ENCODE measurements at places on chromosomes 3 and 15.

- no peak for DNase-seq
- peaks cover 18% of the 10 kb centered on the region for H3K4me1 ChIP-seq
- H3K36me3 ChIP-seq: no peaks in the 10 kb centered on the region
These were observed 185.9 kb upstream of the LINGO1 start for GRCh38 chr15:77818484-77819047.

GRCh38 chr15:73770050-73770449, 16.9 kb upstream of the INSYN1 start:
- H3K27ac ChIP-seq: no peak overlapping the region
- no peaks in the 10 kb centered on the region for H3K4me1 ChIP-seq
- H3K4me3 ChIP-seq: no peak overlapping the region

- H3K36me3 ChIP-seq: no peaks in the 10 kb centered on the region
- DNase-seq: no peak
- no peak overlapping the region for H3K4me3 ChIP-seq
- peaks cover 3% of the 10 kb centered on the region for H3K27me3 ChIP-seq
- H3K4me1 ChIP-seq: peaks cover 3% of the 10 kb centered on the region
These were observed 14.8 kb upstream of the HDAC11 start for GRCh38 chr3:13465236-13465873.

GRCh38 chr3:4038351-4038750, 239.1 kb downstream of the LRRN1 start:
- H3K27me3 ChIP-seq: no peaks in the 10 kb centered on the region
- DNase-seq: no peak
- no peak overlapping the region for H3K27ac ChIP-seq
- no peaks in the 10 kb centered on the region for H3K36me3 ChIP-seq

DNA sequence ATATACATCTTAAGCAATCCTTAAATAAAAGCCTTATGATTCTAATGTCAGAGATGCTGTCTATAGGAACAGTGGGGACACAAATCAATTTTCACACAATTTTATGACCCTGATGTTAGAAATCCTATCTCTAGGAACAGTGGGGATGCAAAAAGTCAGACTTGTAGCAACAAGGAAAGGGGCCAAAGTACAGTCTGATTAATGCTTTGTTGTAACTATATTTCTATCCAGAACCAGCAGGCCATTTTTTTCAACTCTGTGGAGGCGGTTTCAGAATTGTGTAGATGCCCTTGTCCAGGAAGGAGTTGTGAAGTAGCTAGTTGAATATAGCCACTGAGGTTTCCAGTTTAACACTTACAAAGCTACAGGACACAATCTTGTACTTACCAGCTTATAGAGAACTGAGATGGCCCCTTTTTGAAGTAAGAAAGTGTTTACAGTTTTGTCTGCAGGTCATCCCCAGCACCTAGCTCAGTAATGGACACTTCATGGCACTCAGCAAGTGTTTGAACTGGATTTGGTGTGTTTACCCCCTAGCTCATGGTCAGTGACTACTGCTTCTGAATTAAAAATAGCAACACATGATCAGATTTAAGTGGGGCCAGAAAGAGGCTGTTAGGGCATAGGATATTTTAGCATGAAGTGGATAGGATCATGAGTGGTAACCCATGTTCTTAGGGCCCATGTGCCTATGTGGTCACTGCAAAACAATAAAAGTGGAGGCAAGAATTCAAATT, 54.3 kb downstream of the RAB7A start:
- H3K4me3 ChIP-seq: no peak overlapping the region
- H3K4me1 ChIP-seq: peaks cover 33% of the 10 kb centered on the region
- no peaks in the 10 kb centered on the region for H3K27me3 ChIP-seq
- no peak for DNase-seq
- no peak overlapping the region for H3K27ac ChIP-seq
- peaks cover 3% of the 10 kb centered on the region for H3K36me3 ChIP-seq

DNA sequence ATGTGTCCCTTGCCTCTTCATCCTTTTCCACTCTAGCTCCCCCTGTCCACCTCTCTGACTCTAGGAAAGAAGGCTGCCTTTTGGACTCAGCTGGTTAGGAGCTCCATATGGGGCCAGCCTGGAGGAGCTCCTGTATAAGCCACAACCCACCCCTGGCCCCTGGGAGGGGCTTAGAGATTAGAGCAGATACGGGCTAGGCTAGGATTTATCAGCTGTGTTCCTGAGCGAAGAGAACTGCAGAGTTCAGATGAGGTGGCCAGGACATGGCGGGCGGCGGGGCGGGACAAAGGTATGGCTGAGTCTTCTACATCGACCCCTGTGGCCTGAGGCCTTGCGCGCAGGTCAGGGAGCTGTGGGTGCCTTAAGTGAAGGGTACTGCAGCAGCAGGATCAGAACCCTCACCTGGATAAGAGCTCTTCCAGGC, 7.9 kb downstream of the NBEAL2 start:
- peaks cover 10% of the 10 kb centered on the region for H3K36me3 ChIP-seq
- peaks cover 24% of the 10 kb centered on the region for H3K4me1 ChIP-seq
- DNase-seq: no peak
- H3K27ac ChIP-seq: peak overlapping the region; percentile 52

DNA sequence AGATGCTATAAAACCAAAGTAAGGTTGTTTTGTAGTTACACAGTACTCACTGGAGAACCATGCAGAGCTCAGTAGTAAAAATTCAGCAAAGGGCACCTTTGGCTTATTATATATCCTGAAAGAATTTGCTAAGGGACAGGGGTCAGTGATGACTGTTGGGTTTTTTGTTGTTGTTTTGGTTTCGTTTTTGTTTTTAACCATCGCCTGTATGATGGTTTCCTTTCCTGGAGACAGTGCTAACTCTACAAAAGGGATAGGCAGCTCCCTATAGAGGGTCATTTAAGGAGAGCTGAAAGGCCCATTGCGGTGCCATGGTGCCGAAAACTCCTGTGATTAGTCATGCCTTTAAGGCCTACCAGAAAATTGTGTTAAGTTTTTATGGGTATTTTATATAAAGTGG, 118.2 kb upstream of the GOLIM4 start:
- H3K4me3 ChIP-seq: no peak overlapping the region
- DNase-seq: no peak
- H3K4me1 ChIP-seq: no peaks in the 10 kb centered on the region
- no peaks in the 10 kb centered on the region for H3K27me3 ChIP-seq

DNA sequence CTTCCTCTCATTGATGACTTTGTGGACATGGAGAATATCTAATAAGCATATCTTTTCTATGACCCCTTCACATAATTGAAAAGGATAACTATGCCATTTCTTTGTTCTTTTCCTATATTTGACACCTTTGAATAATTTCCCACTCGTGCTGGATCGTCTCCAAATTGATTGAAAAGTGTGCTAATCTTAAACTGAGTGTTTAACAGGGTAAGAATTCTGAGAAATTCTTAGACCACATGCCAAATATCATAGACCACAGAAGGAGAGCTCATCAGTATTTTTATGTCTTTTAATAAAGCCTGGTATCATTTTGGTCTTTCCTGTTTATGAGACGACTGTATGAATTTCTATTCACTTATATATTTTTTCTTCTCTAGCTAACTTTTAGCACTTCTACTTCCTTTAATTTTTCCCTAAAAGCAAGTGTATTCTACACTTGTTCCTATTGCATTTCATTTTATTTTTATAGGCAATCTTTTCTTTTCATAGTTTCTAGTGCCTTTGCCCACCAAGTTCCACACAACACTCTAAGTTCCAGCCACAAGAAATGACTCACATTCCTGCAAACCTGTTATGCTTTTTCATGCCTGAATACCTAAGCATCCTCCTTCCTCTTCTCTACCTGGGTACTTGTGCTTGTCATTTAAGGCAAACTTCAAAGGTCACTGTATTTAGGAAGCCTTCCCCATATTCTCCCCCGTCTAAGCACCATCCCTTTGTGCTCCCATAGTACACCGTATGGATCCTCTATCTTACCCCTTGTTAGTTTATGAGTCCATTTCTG, 30.1 kb downstream of the KBTBD8 start:
- DNase-seq: no peak
- no peaks in the 10 kb centered on the region for H3K36me3 ChIP-seq
- H3K4me1 ChIP-seq: peaks cover 20% of the 10 kb centered on the region
- no peak overlapping the region for H3K27ac ChIP-seq

DNA sequence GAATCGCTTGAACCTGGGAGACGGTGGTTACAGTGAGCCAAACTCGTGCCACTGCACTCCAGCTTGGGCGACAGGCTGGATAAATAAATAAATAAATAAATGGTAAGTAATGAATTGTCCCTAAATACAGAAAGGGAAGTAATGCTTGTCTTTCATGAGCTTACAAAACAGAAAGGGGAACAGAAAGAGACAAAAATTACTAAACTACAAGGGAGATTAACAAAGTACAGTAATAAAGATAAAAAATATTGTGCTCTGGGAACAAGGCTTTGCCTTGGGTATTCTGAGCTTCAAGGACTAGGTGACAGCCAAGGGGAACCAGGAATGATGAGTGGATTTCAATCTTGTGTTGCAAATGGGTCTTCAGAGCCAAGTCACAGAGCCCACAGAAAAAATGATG, 9.2 kb upstream of the HLTF start:
- H3K27ac ChIP-seq: no peak overlapping the region
- no peaks in the 10 kb centered on the region for H3K36me3 ChIP-seq
- H3K27me3 ChIP-seq: no peaks in the 10 kb centered on the region
- DNase-seq: no peak
- H3K4me3 ChIP-seq: no peak overlapping the region

DNA sequence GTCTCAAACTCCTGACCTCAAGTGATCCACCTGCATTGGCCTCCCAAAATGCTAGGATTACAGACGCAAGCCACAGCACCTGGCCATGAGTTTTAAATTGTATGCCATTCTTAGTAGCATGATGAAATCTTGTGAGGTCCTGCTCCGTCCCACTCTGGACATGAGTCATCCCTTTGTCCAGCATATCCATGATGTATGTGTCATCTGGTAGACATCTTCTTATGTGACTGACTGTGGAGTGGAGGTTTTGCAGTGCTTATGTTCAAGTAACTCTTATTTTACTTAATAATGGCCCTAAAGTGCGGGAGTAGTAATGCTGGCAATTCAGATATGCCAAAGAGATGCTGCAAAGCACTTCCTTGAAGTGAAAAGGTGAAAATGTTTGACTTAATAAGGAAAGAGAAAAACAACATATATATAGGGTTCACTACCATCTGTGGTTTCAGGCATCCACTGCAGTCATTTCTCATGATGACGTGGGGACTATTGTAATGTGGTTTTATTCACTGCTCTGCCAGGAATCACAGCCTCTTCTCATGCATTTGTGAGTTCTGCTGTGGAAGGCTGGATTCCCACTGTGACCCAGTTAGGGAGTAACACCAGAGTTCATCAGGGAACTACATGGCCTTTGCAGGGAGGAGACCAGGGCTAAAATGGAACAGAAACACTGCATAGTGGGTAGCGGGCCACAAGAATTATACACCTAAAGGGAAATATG, 204.6 kb upstream of the STRIT1 start:
- H3K27ac ChIP-seq: no peak overlapping the region
- no peak for DNase-seq
- H3K27me3 ChIP-seq: no peaks in the 10 kb centered on the region
- no peaks in the 10 kb centered on the region for H3K4me1 ChIP-seq
- H3K4me3 ChIP-seq: no peak overlapping the region
- peaks cover 10% of the 10 kb centered on the region for H3K36me3 ChIP-seq

- no peak overlapping the region for H3K27ac ChIP-seq
- no peaks in the 10 kb centered on the region for H3K27me3 ChIP-seq
- no peak for DNase-seq
- no peaks in the 10 kb centered on the region for H3K36me3 ChIP-seq
- H3K4me3 ChIP-seq: no peak overlapping the region
These were observed 22.5 kb downstream of the PLCL2 start for GRCh38 chr3:16907243-16907642.

DNA sequence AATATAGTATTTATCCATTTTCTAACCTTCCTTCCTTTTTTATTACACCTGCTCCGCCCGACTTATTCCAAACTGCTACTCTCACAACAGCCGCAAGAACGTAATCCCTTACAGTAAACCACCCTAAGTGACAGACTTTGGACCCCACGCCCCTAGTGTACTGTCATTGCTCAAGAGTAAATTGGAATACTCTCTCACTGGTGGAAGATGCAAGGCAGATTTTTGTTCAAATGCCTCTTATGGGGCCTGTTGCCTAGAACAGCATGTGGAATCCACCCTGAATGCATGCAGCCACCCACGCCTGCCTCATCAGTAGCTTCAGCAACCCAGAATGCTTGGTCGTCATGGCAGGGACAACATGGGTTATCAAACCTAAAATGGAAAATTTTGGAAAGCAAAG, 226.2 kb upstream of the ST8SIA2 start:
- no peak overlapping the region for H3K4me3 ChIP-seq
- DNase-seq: no peak
- no peaks in the 10 kb centered on the region for H3K36me3 ChIP-seq

DNA sequence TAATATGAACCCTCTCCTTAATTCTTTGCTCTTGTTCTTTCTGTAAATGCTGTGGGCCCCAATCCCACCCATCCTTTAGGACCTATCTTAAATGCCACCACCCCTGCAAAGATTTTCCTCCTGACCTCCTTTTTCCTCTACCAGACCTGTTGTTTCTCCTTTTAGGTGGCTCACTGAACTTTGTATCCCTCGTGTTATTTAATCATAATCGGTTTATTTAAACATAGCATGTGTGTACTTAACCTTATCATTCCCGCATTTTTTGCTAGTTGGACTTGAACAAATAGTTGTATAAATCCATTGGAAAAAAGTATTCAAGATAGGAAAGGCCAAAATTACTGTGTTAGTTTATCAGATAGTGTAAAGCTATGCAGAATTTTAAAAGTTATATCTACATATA, 988 bp upstream of the NFKBIZ start:
- DNase-seq: no peak
- H3K27me3 ChIP-seq: no peaks in the 10 kb centered on the region
- peaks cover 17% of the 10 kb centered on the region for H3K36me3 ChIP-seq
- peak overlapping the region; percentile 95 for H3K27ac ChIP-seq

DNA sequence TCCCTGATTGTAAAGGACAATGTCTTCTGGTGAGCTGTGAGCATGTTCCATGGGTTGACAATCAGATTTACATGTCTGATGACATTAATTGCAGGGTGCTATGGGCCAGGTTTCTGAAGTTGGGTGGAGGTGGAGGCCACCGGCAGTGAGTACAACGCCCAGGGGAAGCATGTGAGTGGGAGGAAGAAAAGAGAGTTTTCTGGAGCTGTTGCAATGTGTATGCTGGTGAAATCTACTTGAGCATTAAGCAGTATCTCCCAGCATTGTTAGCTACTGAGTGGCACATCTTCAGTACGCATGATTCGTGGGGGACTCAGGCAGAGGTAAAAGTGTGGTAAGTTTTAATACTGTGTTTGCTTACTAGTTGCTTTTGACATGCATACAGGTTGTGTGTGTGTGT, 26.6 kb downstream of the TMEM45A start:
- peaks cover 9% of the 10 kb centered on the region for H3K36me3 ChIP-seq
- no peaks in the 10 kb centered on the region for H3K27me3 ChIP-seq
- DNase-seq: no peak
- no peak overlapping the region for H3K4me3 ChIP-seq

DNA sequence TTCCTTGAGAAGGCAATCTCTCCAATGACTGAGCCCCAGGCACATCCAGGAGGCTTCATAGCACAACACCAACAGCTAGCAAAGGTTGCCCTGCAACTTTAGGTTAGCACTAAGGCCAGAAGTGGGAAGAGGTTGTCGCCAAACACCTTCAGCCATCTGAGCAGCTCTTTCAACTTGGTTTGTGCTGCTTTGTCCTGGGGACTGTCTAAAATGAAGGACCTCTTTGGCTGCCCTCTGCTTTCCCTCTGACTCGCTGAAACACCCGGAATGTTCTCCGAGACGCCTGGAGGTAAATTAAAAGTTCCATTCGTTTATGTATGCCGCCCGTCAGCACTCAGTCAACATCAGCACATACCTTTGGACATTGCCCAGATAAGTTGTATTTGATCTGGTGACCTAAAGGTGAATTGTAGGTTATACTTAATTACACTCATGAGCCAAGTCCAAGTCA, 121.2 kb upstream of the NR2F2 start:
- peak overlapping the region; percentile 87 for H3K27ac ChIP-seq
- H3K4me3 ChIP-seq: peak overlapping the region; percentile 34
- peaks cover 27% of the 10 kb centered on the region for H3K27me3 ChIP-seq
- no peak for DNase-seq
- H3K36me3 ChIP-seq: no peaks in the 10 kb centered on the region
